ENCODE measurements at places on chromosomes 11 and 22. TPM values are rescaled to one million over a fixed set of nuclear protein-coding genes. Genes with fewer than 3 reads are reported as not detected.

GRCh38 chr11:35035894-35036408 lies 103.0 kb upstream of the CD44 start:
- H3K4me3 ChIP-seq = no peak overlapping the region
- DNase-seq = no peak
- H3K4me1 ChIP-seq = peaks cover 20% of the 10 kb centered on the region
- H3K27me3 ChIP-seq = no peaks in the 10 kb centered on the region

- H3K36me3 ChIP-seq = no peaks in the 10 kb centered on the region
- no peak overlapping the region for H3K4me3 ChIP-seq
- no peaks in the 10 kb centered on the region for H3K4me1 ChIP-seq
- no peaks in the 10 kb centered on the region for H3K27me3 ChIP-seq
- H3K27ac ChIP-seq = no peak overlapping the region
- DNase-seq = no peak
These were observed 57.9 kb upstream of the NUP160 start for GRCh38 chr11:47906066-47906465.

DNA sequence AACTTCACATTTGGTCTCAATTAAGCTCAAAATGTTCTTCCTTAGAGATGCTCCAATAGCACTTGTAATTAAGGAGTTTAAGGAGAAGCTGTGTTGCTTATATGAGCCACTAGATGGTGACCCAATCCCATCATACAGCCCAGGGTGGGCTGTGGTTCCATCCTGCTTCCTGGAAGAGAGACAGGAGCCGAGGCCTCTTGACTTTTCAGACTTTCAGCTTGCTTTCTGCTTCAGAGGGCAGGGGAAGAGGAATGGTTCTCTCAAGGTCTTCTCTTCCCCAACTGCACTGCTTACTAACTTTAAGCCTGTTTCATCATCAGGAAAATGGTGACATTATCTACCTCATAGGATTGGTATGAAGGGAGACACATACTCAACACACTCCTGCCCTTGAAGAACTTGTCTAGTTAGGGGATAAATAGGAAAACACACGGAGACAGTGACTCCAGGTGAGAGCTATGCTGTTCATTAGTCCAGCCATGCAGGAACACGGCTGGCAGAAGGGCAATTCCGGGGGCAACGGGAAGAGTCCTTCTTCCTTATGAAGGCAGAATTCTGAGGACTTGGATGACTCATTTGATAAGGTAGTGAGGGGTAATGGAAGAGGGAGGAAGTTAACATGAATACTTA lies 20.1 kb downstream of the TMEM218 start:
- H3K4me1 ChIP-seq = no peaks in the 10 kb centered on the region
- H3K27ac ChIP-seq = no peak overlapping the region
- DNase-seq = no peak
- H3K4me3 ChIP-seq = no peak overlapping the region
- H3K27me3 ChIP-seq = no peaks in the 10 kb centered on the region
- no peaks in the 10 kb centered on the region for H3K36me3 ChIP-seq

GRCh38 chr11:5712507-5712906 lies 22.9 kb downstream of the TRIM22 start:
- no peaks in the 10 kb centered on the region for H3K27me3 ChIP-seq
- H3K27ac ChIP-seq = peak overlapping the region; percentile 29
- DNase-seq = no peak
- no peaks in the 10 kb centered on the region for H3K4me1 ChIP-seq

GRCh38 chr11:87743007-87743406 lies 432.2 kb downstream of the RAB38 start:
- H3K27me3 ChIP-seq = no peaks in the 10 kb centered on the region
- no peaks in the 10 kb centered on the region for H3K36me3 ChIP-seq
- DNase-seq = no peak
- H3K27ac ChIP-seq = no peak overlapping the region
- H3K4me3 ChIP-seq = no peak overlapping the region

DNA sequence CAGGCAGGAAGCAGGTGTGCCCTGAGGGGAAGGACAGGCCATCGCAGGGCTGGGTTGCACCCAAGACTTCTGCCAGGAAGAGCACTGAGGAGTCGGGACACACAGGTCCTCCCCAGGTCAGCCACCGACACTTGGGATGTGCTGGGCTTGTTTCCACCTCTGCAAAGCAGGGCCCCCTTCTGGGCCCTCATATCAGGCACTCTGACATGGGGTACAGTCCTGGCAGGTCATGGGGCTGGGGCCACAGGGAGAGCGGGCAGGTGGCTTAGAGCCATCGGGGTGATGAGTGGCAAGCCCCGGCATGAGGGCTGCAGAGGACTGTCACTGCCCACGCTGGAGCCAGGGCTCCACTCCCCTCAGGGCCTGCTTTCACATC lies 7.9 kb upstream of the ADORA2A start:
- no peaks in the 10 kb centered on the region for H3K4me1 ChIP-seq
- DNase-seq = no peak
- H3K36me3 ChIP-seq = peaks cover 8% of the 10 kb centered on the region
- H3K4me3 ChIP-seq = no peak overlapping the region
- H3K27ac ChIP-seq = no peak overlapping the region
- no peaks in the 10 kb centered on the region for H3K27me3 ChIP-seq

DNA sequence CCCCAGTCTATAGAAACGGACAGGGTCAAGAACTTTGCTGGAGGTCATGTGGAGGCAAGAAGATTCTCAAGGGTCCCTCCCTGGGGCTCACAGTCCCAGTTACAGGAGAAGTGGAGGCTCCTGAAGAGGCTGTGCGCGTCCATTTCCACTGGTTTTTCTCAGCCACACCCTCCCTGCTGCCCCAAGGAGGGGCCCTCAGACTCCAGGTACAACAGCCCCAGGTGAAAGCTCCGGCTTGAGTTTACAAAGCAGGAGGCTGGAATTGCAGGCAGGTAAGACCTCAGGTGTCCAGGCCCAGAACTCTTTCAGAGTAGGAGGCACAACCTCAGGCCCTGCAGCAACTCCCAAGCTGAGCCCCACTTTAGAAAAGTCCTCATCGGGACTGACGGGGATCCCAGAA lies 3.1 kb downstream of the SHANK2 start:
- no peak overlapping the region for H3K4me3 ChIP-seq
- H3K27me3 ChIP-seq = peaks cover 65% of the 10 kb centered on the region
- H3K4me1 ChIP-seq = no peaks in the 10 kb centered on the region
- no peak for DNase-seq
- H3K27ac ChIP-seq = no peak overlapping the region

The MIEF1 gene
- 44.1 TPM for total RNA-seq

The PDE3B gene
- total RNA-seq = 162 TPM

The CASP5 gene
- total RNA-seq = not detected

The ASRGL1 gene
- total RNA-seq = 0.88 TPM

All from T-cell (primary cell).